ENCODE measurements at places on chromosomes 1 and 21. TPM values are rescaled to one million over a fixed set of nuclear protein-coding genes. Genes with fewer than 3 reads are reported as not detected.

DCDC2B gene
- not detected for total RNA-seq

ITLN2 gene
- not detected for total RNA-seq

PHLDA3 gene
- 1.6 TPM for total RNA-seq

NSL1 gene
- total RNA-seq = 20.3 TPM

LCE3E gene
- total RNA-seq = not detected

NBPF4 gene
- not detected for total RNA-seq

DNA sequence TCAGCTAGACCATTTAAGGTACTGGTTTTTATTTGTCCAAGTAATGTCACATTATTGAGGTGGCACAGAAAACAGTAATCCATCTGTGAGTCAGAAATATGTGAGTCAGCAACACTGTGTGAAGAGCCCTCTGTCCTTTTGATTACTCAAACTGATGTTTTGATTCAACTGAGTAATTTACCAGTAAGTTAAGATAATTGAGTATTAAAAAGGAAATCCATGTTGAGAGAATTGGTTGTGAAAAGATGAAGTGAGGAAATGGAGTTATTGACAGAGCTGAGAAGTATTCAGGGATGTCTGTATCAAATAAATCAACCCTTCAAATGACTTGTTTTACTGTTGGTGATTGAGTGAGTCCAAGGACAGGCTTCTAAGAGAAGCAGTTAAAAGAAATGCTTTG lies 302.7 kb upstream of the SGIP1 start:
- no peak for DNase-seq

DNA sequence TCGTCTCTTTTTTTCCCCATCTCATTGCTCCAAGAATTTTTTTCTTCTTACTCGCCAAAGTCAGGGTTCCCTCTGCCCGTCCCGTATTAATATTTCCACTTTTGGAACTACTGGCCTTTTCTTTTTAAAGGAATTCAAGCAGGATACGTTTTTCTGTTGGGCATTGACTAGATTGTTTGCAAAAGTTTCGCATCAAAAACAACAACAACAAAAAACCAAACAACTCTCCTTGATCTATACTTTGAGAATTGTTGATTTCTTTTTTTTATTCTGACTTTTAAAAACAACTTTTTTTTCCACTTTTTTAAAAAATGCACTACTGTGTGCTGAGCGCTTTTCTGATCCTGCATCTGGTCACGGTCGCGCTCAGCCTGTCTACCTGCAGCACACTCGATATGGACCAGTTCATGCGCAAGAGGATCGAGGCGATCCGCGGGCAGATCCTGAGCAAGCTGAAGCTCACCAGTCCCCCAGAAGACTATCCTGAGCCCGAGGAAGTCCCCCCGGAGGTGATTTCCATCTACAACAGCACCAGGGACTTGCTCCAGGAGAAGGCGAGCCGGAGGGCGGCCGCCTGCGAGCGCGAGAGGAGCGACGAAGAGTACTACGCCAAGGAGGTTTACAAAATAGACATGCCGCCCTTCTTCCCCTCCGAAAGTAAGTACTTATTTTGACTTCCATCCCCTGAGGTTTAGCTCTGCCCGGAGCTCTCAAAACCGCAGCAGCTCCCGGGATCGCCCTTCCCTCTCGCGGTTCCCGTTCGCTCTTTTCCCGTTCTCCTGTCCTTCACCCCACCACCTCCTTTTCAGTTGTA lies 1.5 kb downstream of the TGFB2 start:
- no peak for DNase-seq

- no peak for DNase-seq
These were observed 89.7 kb downstream of the GTF2B start for GRCh38 chr1:88801575-88802208.

- DNase-seq = no peak
These were observed 5.6 kb downstream of the CLDN19 start for GRCh38 chr1:42734201-42735035.

DNA sequence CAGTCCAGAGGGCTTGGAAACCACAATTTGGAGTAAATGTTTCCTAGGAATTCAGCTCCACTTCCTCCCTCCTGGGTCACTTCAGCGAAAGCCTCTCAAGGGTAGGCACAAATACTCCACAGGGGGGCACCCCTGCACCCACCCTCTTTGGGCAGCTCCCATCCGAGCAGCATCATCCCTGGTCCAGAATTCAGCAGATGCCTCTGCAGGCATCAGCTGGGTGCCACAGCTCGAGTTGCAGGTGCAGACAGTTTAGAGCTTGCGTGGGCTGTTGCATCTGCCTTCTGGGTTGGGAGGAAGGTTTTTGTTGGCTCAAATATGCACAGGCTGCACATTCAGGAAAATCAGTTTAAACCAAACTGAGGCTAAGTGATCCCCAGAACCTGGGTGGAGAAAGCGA lies 25.0 kb downstream of the KANK4 start:
- DNase-seq = no peak

DNA sequence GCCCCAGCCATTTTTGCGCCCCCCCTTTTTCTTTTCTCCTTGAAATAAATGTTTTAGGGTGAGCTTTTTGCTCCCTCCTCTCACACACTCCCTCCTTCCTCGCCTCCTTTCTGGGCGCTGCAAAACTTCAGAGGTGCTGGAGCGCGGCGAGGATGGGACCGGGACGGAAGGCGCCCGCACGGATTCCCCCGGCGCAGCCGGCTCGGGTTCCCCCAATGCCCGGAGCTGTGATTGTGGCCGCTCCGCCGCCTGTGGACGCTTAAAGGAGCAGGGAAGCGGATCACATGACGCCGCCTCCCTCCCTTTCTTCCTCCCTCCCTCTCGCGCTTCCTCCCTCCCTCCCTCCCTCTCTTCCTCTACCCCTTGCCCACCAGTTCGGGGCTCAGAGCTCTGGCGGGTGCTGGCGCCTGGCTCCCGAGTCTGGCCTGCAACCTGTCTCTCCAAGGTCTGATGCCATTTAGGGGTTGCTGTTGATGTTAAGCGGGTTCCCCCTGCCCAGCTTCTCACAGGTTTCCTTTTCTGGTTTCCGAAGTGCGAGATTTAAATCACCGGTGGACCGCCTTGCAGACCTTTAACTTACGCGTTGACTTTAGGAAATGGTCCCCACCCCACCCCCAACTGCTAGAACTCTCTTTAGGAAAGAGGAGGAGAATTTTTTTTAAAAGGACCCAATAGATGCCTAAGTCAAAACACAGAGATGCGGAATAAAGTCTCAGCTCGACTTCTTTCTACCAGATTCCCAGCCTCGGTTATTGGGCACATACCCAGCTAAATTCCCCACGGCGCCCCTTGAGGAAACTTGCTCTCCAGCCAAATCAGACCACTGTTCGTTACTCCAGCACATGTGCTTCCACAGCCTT lies at the start of gene WLS:
Gene WLS (minus strand): TSS at position 235 of the 860 bp plus-strand sequence. CDS start 224 bp downstream, at position 11.
- no peak for DNase-seq

DNA sequence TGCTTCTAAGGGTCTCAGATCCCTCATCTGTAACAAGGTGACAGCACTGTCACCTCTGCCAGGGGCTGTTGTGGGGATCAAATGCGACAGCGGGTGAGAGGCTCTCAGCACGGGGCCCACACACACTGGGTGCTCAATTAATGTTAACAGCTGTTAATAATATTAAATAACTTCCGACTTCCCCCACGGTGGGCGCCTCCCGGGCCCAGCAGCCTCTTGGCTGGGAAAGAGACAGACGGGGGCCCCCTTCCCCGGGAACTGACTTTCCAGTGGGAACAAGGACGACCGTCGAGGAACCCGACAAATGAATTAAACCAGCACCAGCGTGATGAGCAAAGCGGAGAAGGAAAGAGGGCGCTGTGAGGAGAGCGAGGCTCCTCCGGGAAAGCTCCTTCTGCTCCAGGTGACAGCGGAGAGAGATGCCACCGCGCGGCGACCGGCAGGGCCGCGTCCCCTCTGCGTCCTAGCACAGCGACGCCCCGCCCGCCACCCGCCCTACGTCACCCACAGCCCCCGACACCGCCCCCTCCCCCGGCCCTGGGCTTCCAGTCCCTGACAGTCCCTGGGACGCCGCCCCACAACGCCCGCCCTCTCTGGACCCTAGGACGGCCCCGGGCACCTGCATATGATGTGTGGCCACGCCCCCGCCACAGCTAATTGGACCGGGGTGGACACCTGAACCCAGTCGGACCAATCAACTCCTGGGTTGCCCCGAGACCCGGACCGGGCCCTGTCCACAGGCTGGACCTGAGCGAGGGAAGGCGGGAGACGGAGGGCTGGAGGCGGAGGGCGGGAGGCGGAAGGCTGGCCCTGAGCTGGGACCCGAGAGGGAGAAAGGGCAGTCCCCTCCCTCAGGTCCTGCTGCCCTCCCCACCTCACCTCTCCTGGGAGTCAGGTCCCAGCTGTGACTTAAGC lies 38.2 kb downstream of the MATN1 start:
- peak; percentile 16 for DNase-seq

- no peak for DNase-seq
These were observed 246.3 kb downstream of the FGGY start for GRCh38 chr1:59543211-59543668.

GRCh38 chr1:69109277-69109676 lies 458.4 kb upstream of the LRRC7 start:
- DNase-seq = no peak

DNA sequence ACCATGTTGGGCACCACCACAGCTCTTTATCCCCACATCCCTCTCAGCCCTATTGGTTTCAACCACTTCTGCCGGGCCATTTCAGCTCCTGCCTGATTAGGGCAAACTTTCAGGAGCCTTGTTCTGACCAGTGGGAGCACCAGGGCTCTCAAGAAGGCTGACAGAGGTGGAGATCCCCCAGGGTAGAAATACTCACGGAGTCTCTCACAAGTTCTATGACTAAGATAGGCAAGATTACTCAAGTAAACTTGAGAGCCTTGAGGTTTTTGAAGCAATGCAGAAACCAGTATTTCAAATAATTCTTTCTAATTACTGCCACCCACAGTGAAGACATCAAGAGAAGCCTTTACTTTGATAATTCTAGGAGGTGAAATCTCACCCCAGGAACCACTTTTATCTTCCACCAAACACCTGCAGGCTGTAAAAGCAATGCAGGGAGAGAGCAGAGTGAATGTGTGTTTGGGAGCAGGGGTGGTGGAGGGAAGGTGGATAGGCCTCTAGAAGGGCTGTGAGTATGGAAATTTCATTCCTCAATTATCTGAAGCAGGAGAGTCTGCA lies 6.6 kb upstream of the PTCH2 start:
- DNase-seq = no peak

DNA sequence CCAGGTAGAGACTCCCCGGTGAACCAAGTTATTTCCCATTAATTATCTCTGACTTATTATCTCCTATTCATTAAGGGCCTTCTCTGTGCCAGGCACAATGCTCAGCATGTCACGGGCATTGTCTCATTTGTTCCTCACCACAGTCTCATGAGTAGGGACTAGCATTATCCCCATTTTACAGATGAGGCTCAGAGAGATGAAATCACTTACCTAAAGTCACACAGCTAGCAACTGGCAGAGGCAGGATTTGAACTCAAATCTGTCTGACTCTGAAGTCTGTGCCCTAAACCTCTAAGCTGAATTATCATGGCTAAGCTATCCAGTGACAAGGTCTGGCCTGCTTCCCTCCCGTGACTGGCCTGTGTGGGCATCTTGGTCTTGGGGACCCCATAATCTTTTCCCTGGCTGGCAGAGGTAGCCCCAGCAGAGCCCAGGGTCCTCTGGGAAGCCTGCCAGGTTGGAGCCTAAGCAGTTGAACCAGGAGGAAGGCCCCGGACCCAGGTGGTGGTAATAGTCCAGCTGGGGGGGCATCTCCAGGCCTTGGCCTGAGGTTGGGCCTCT lies 4.5 kb downstream of the MAP7D1 start:
- no peak for DNase-seq

- DNase-seq = no peak
These were observed 565.2 kb upstream of the ADAMTS5 start for GRCh38 chr21:27532076-27532475.

All from T-helper 17 cell (primary cell).